ENCODE measurements at places on chromosomes 4 and X.

- DNase-seq: no peak
Measured at GRCh38 chrX:33188286-33188685, 23.1 kb downstream of the DMD start.

DNA sequence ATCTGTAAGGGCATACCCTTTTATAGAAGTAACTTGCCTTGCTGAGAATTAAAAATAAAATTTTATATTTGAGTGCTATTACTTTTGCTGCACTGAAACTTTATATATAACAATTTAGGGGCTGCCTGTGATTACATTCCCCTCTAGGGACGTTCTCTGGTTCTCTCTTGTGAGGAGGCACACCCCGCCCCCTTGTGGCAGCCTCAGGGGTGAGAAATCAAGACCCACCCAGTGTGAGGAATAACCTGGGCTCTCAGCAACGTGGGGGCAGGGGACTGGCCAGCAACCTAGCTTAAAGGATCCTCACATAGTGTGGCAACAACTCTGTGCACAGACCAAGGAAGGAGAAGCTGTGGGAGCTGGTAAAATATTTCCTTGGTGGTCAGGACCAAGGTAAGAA lies 43.7 kb downstream of the MAGEA9 start:
- DNase-seq: peak; percentile 10

GRCh38 chr4:75547647-75548387 lies 8.0 kb upstream of the ODAPH start:
- peak; percentile 54 for DNase-seq

DNA sequence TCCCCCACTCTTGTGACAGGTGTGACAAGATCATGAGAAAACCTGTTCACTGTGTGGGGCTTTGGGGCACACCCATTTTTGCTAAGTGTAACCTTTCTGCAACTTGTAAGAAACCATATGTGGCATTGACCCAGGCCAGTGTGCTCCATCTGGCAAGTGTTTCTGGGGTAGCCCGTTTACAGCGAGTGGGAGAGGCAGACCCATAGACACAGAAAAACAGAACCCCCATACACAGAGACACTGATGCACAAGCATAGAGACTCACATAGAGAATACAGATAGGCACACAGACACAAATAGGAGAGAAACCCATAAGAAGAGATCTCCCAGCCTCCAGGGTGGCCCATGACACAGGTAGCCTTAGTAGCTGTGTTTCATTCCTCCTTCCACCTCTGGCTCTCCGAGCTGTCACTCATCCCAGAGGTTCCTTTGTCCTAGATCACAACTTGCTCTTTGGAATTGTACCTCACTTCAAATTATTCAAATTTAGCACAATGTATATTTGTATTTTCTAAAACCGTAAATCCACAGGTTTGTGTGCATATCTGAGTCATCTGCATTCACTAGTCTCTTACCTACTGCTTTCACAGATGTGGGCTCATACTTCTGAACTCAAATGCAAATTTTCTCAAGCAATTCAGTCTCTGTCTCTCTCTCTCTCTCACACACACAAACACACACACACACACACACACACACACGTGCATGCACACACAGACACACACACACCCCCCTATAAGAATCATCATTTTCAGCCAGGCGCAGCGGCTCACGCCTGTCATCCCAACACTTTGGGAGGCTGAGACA lies 114.4 kb downstream of the SH3KBP1 start:
- no peak for DNase-seq

DNA sequence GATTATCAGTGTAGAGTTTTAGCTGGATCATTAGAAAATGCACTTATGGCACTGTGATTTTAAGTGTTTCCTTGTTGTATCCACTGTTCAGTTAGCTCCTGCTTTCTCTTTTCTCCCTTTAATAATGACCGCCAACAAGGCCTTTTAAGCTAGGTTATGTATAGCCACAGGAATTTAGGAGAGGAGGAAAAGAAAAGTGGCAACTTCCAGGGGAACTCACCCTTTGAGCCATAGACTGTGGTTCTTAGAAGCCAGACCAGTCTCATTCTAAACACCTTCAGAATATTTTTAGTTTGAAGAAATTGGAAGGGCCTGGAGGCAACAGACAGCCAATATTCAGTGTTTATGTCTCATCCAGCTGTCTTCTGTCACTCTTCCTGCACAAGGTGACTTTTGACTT lies 6.1 kb downstream of the FGF2 start:
- DNase-seq: no peak

DNA sequence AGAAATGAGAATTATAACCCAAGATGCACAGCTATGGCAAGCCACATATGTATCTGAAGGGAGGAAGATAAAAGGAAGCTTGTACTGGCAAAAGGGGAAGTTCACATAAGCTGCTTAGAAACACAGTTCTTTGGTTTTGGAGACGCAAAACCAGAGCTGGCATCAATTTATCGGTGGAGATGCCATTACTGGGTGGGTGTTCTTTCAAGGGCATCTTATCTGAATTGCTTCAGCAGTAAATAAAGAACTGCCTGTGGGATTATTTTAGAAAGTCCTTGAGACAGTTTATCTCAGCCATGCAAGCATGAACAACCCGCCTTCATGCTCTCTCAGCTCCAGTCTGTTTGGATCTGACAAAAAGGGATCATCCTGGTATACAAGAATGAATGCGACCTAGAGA lies 60.8 kb downstream of the DDX60 start:
- DNase-seq: peak; percentile 25

DNA sequence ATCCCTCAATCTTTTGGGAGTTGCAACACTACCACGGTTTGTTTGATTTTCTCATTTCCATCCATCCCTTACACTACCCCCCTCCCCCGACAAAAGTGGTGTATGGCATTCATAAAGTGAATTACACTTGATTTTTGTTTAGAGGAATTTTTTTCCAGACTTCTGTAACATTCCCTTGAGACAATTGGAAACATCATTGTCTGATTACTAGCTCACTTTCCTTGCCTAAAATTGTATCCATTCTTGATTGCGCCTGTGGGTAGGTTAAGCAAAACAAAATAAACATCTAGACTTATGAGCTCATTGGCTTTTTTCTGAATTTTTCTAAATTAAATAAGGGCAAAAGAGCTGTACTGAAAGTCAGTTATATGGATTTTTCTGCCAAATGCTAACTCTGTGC lies 3.5 kb downstream of the GPC3 start:
- no peak for DNase-seq

DNA sequence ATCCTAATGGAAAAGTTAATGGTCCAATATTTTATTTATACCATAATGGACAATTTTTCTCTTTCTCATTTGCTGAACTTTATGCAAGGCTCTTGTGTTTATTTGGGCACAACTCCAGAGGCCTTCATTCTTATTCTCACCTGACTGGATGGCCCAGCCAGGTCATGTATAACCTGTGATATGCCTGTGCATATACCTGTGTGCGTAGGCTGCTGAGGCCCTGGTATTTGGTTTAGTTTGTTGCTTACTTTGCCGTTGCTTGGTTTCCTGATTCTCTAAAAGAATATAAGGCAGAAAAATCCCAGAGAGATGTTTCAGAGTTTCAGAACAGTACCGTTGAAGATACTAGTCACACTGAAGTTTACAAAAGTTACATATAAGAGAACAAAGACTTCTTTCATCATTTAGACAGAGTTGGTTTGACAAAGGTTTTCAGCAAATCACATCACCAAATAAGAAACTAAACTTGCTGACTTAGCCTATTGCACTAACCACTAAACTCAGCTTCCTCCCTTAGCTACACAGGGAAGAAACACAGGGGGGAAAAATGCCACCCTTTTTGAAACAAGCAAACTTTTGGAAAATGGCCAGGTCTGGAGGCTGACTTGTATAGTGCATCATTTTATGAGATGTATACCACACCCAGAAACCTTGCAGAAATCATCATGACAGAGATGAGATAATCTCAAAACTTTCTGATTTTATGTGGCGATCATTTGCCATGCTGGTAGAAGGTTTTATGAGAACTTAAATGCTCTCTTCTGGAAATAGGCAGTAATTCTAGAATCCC lies 248.5 kb downstream of the GRIA3 start:
- no peak for DNase-seq

- DNase-seq: peak; percentile 74
Measured at GRCh38 chr4:183485411-183486160, 19.3 kb upstream of the ING2 start.

GRCh38 chr4:13203101-13203500 lies 281.0 kb downstream of the RAB28 start:
- DNase-seq: no peak

- no peak for DNase-seq
Measured at GRCh38 chr4:123659262-123659661, 262.7 kb downstream of the SPRY1 start.

- DNase-seq: no peak
Measured at GRCh38 chr4:1509366-1509765, 103.1 kb upstream of the NKX1-1 start.

- no peak for DNase-seq
Measured at GRCh38 chrX:10073671-10074070, 83.1 kb upstream of the CLCN4 start.

DNA sequence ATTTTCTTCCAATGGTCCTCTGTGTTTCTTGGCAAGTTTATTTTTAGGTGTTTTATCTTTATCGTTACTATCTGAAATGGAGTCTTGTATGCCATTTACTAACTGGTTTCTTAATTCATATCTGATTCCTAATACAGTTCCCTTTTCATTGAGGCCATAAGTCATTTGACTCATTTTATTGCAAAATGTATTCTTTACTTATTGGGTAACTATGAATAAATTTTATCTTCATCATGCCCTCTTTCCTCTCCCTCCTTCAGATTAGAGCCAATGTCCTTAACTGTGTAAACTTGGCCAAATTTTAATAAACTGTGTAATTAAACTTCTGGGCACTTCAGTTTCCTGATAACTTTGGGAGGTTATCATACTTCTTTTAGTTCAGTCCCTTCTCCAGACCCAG lies 19.3 kb upstream of the MSMO1 start:
- peak; percentile 34 for DNase-seq

GRCh38 chrX:40095583-40096394 lies 2.0 kb downstream of the BCOR start:
- peak; percentile 46 for DNase-seq

- DNase-seq: peak; percentile 53
Measured at GRCh38 chrX:25531096-25531495, 515.3 kb upstream of the ARX start.

GRCh38 chrX:10246846-10247245 lies 90.1 kb downstream of the CLCN4 start:
- no peak for DNase-seq

- DNase-seq: no peak
Measured at GRCh38 chrX:119726900-119727555, 31.4 kb upstream of the SOWAHD start.

- no peak for DNase-seq
Measured at GRCh38 chr4:26217961-26218676, 102.7 kb upstream of the RBPJ start.

DNA sequence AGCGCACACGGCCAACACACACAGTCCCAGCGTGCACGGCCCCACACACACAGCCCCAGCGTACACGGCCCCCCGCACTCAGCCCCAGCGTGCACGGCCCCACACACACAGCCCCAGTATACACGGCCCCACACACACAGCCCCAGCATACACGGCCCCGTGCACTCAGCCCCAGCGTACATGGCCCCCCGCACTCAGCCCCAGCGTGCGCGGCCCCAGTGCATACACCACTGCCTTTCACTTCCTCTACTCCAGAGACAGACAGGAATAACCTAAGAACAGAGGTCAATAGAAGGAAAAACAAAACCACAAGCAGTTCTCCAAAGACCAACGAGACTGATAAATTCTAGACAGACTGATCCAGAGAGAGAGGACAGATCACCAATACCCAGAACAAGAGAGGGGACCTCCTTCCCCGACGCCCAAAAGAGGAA lies 17.1 kb downstream of the GAK start:
- DNase-seq: no peak

GRCh38 chrX:1412551-1413161 lies 20.7 kb upstream of the SLC25A6 start:
- DNase-seq: no peak

- no peak for DNase-seq
Measured at GRCh38 chr4:81687471-81687870, 215.8 kb upstream of the RASGEF1B start.

DNA sequence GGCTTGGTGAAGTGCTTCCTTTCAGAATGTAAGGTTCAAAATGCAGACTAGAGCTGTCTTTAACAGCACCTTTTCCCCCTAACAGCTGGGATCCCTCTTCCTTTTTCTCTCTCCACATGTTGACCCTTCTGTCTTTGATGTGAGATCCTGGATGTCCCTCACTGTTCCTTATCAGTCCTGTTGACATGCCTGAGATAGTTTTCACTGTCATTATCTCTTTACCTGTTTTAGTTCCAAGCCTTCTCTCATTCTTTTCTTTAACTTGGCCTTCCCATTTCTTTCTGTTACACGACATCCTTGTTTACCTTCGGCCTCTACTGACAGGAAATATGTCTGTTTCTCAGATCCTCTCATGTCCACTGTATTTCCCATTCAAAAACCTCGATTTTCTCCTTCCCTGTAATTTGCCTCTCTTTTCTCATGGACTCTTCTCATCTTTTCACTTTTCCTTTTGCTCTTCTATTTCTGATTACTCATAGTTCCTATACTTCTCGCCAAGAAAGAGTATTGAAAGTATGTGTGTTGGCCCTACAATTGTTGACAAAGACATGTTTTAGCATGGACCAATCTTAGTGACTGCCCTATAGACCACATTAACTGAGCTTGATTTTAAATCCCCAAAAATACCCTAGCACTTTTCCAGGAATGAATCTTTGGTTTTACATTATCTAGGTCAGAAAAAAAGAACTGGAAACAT lies 1.2 kb upstream of the SOWAHB start:
- no peak for DNase-seq

GRCh38 chr4:55866973-55867574 lies 13.6 kb downstream of the EXOC1 start:
- peak; percentile 81 for DNase-seq

DNA sequence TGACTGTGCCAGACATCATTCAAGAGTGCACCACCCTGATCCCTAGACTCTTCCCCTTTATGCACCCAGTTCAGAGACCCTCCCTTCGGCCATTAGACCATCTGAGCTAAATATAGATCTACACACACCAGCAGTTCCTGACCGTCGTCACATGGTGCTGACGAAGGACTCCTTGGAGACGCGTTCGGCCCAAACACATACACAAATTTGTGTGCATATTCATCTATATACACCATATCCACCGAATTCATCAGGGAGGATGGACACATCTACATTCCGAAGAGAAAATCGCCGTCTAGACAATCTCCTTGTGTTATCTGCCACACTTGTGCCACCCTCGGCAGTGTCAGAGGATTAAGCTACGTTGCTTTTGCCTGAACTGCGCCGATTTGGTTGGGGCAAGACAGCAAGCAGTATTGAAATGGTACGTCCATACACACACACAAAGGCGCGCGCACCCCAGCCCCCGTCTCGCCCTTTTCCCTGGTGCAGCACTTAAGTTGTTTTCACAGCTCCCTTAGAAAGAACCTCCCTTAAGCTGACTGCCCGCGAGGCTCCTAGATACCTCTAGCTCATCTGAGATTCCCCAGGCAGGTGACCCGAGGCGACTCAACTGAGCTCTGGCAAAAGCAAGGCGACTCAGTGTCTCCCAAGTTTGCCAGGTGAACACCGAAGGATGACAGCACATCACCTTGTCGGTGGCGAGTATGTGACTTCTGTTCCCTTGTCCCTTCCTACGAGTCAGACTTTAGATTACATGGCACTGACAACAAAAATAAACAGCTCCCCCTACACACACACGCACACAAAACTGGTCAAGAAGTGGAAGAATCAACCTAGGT lies 1.0 kb downstream of the RASGEF1B start:
- peak; percentile 61 for DNase-seq

All from cardiac fibroblast (primary cell).